CD8-positive, alpha-beta memory T cell (primary cell): ENCODE measurements at places on chromosomes 1 and 21. TPM values are rescaled to one million over a fixed set of nuclear protein-coding genes. Genes with fewer than 3 reads are reported as not detected.

The SLC45A1 gene
- 0.70 TPM for polyA plus RNA-seq

DNA sequence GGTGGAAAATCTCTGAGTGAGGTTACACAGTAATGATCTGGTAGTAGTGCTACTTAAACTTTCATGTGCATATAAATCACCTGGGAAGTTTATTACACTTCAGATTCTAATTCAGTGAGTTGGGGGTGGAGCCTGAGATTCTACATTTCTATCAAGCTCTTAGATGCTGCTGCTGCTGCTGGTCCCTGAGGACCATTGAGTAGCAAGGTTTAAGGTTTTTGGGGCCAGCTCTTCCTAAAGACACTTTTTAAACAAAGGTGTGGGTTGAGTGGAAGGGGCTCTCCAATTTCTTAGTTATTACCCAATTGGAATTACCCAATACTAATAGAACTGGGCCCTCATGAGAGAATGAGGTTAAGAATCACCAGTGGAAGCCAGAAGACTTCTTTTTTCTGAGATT, 29.5 kb downstream of the KCNA3 start:
- DNase-seq = no peak
- no peaks in the 10 kb centered on the region for H3K36me3 ChIP-seq
- no peak overlapping the region for H3K4me3 ChIP-seq
- H3K27ac ChIP-seq = no peak overlapping the region
- H3K27me3 ChIP-seq = no peaks in the 10 kb centered on the region
- H3K4me1 ChIP-seq = peaks cover 98% of the 10 kb centered on the region

DNA sequence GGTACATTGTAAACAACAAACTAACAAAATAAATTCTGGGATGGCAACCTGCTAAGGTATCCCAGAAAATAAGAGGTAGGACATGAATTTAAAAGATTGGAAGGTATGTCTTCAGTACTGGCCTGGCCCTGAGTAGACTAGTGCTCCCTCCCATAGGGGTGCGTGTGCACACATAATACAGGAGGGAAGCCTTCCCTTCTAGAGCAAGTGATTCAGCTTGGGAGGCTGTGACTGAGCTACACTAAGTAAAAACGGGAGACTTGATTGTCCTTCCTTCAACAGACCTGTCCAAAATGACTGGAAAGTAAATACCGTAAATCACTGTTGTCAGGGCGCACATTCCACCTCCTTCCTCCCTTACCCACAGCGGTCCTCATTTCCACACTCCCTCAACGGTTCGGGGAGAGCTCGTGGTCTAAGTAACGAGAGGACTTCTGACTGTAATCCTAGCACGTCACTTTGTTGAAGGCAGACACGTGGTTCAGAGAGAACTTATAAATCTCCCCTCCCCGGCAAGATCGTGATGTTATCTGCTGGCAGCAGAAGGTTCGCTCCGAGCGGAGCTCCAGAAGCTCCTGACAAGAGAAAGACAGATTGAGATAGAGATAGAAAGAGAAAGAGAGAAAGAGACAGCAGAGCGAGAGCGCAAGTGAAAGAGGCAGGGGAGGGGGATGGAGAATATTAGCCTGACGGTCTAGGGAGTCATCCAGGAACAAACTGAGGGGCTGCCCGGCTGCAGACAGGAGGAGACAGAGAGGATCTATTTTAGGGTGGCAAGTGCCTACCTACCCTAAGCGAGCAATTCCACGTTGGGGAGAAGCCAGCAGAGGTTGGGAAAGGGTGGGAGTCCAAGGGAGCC, at the start of gene TGFB2:
Gene TGFB2 (plus strand): TSS at position 523 of the 859 bp plus-strand sequence. CDS start 1,366 bp downstream, outside the sequence.
- DNase-seq = no peak
- no peaks in the 10 kb centered on the region for H3K36me3 ChIP-seq
- H3K27ac ChIP-seq = no peak within 1 kb of the TSS
- peak within 1 kb of the TSS; percentile 61 for H3K4me3 ChIP-seq
- peaks cover 26% of the 10 kb centered on the region for H3K4me1 ChIP-seq
- H3K27me3 ChIP-seq = peaks cover 5% of the 10 kb centered on the region

- H3K27ac ChIP-seq = no peak overlapping the region
- H3K4me1 ChIP-seq = no peaks in the 10 kb centered on the region
- H3K27me3 ChIP-seq = peaks cover 14% of the 10 kb centered on the region
Measured at GRCh38 chr1:30806381-30807317, 49.1 kb upstream of the LAPTM5 start.

GRCh38 chr1:212481438-212481767, 48.7 kb downstream of the NENF start:
- H3K27ac ChIP-seq = no peak overlapping the region
- no peaks in the 10 kb centered on the region for H3K36me3 ChIP-seq
- H3K4me3 ChIP-seq = no peak overlapping the region
- DNase-seq = no peak
- H3K4me1 ChIP-seq = no peaks in the 10 kb centered on the region

GRCh38 chr1:9201401-9202239, 33.0 kb upstream of the H6PD start:
- H3K36me3 ChIP-seq = no peaks in the 10 kb centered on the region
- peaks cover 49% of the 10 kb centered on the region for H3K27me3 ChIP-seq
- H3K27ac ChIP-seq = no peak overlapping the region
- no peak overlapping the region for H3K4me3 ChIP-seq
- no peak for DNase-seq
